ENCODE measurements at places on chromosomes 6 and 20.

- peak; percentile 55 for DNase-seq
Measured at GRCh38 chr6:37731888-37732287, 34.2 kb upstream of the MDGA1 start.

- DNase-seq = no peak
Measured at GRCh38 chr6:30195951-30196350, 17.3 kb downstream of the TRIM26 start.

GRCh38 chr6:139530561-139530960, 156.1 kb upstream of the CITED2 start:
- no peak for DNase-seq

GRCh38 chr20:49631061-49631716, 63.3 kb upstream of the PTGIS start:
- no peak for DNase-seq

- no peak for DNase-seq
Measured at GRCh38 chr6:111469543-111469942, 13.5 kb downstream of the REV3L start.

DNA sequence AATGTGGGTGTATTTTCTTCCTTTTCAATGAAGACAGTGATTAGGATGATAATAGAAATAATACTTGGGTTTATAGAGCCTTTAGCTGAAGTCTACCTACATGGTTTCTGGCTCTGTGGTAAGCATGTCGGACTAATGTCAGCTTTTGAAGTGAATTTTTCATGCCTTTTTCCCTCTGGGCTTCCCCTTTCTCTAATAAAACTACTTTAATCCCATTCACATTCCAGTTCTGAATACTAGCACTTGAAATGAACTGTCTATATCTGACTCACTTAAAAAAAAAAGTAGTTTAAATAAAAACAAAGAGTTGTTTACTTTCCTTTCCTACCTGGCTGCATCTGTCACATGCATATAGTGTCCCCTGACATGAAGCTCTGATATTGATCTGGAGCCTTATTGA, 545.9 kb upstream of the FLRT3 start:
- DNase-seq = no peak

DNA sequence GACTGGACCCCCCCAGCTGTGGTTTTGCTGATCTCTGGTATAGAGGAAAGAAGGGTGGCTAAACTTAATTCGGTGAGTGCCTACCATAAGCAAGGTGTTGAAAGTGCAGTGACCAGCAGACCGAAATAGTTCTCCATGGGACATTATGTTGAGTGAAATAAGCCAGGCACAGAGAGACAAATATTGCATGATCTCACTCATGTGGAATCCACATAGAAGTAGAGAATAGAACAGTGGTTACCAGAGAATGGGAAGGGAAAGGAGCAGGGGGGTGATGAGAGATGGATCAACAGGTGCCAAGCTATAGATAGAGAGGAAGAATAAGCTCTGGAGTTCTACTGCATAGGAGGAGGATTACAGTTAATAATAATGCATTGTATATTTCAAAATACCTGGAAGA, 9.7 kb upstream of the GCNT2 start:
- DNase-seq = no peak

GRCh38 chr6:144263786-144264185, 21.3 kb upstream of the UTRN start:
- no peak for DNase-seq

DNA sequence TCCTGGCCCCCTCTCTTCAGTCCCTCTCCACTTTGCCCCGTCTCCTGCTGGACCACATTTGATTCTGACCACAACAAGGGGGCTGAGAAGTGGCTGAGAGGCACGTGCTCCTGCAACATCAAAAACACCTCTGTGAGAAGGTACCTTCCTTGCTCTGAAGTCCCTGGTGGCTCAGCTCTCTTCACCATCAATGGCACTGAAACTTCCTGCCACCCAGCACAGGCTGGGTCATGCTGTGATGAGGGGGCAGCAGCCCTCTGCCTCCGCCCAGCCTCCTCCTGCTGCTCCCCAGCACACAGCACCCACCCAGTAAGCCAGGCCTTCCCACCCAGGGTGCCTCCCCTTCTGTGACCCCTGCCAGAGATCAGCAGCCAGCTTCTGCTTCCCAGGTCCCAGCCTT, 10.3 kb downstream of the ZMYND8 start:
- DNase-seq = no peak

GRCh38 chr6:73144516-73144915, 80.8 kb downstream of the KHDC1L start:
- DNase-seq = no peak

GRCh38 chr6:28867086-28867409, 56.7 kb downstream of the TRIM27 start:
- DNase-seq = no peak

- DNase-seq = no peak
Measured at GRCh38 chr6:11824986-11825385, 46.4 kb upstream of the ADTRP start.

DNA sequence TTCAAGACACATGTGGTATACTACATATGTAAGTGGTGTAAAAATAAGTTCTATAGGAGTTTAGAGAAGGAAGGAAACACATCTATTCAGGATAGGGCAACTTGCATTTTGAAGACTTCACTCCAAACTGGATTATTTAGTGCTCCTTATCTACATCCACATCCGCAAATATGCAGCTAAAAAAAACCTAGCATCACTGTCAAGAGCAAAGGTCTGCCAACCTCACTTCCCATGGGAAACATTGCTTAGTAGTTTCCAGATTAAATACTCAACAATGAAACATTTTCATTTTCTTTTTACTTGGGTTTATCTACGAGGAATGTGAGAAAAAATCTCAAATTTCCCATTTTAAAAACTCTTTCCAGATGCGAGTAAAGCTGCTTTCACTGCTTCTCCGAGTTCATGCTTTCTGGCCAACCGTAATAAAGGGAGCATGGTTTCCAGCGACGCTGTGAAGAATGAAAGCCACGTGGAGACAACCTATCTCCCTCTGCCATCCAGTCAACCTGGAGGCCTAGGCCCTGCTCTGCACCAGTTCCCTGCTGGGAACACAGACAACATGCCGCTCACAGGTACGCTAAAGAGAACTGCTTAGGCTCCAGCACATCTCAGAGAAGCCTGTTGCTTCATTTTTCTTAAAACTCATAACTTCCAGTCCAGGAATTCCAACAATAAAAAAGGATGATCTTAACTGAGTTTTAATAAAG, 48.2 kb downstream of the RFX6 start:
- no peak for DNase-seq

GRCh38 chr6:75946146-75946831, 126.2 kb downstream of the IMPG1 start:
- no peak for DNase-seq

- DNase-seq = no peak
Measured at GRCh38 chr6:91140449-91140848, 553.6 kb upstream of the MAP3K7 start.

DNA sequence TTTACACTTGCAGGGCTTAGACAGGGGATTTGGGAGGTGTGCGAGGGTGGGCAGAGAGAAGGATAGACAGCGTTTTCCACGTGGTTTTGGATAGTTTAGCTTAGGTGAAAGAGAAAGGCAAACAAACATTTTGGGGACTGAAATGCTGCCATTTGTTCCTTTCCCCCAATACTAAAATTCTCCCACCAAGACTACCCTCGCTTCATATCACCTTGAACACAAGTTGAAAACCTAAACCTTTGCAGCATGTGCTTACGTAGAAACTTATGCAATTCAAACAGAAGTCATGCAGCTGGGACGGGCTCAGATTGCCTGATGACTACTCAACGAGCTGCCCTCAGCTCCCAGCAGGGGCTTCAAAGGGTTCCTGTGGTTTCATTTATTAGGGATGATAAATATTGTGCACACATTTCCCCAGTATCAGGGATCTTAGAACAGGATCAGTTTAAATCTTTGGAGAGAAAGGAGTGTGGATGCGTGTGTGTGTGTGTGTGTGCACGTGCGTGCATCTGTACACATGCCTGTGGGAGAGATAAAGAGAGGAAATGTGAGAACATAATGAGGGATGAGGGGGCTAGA, 77.3 kb downstream of the SLC22A23 start:
- DNase-seq = no peak

GRCh38 chr20:25508083-25508770, 77.1 kb downstream of the NINL start:
- DNase-seq = no peak

- no peak for DNase-seq
Measured at GRCh38 chr6:40950986-40951698, 87.9 kb downstream of the UNC5CL start.

- no peak for DNase-seq
Measured at GRCh38 chr6:42407379-42407778, 44.3 kb downstream of the TRERF1 start.

DNA sequence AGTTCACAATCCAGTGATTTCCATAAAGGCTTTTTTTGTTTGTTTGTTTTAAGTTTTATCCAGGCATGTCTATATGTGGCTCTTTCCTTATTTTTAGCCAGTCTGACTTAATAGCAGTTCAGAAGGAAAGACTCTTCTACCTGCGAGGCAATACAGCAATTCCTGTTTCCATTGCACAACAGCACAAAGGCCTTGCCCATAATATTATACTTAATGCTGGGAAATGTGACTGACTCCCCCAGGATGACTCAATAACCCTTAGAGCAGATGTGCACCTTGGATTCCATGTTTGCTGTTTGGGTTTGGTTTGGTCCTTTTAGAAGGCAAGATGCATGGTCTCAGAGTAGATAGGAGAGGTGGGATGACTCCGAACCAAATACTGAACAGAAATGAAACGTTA, 184.1 kb downstream of the MTFR2 start:
- DNase-seq = no peak

- DNase-seq = no peak
Measured at GRCh38 chr6:144416773-144417172, 131.6 kb downstream of the UTRN start.

All from activated T-cell treated with anti-CD3 and anti-CD28 coated beads, Interleukin-2, amount 50 U/mL, for 1 hour (primary cell).